Activated gamma-delta T cell treated with anti-CD3 and anti-CD28 coated beads, Interleukin-2, amount 50 U/mL, for 16 hours (primary cell): ENCODE measurements at places on chromosomes 11 and 22.

DNA sequence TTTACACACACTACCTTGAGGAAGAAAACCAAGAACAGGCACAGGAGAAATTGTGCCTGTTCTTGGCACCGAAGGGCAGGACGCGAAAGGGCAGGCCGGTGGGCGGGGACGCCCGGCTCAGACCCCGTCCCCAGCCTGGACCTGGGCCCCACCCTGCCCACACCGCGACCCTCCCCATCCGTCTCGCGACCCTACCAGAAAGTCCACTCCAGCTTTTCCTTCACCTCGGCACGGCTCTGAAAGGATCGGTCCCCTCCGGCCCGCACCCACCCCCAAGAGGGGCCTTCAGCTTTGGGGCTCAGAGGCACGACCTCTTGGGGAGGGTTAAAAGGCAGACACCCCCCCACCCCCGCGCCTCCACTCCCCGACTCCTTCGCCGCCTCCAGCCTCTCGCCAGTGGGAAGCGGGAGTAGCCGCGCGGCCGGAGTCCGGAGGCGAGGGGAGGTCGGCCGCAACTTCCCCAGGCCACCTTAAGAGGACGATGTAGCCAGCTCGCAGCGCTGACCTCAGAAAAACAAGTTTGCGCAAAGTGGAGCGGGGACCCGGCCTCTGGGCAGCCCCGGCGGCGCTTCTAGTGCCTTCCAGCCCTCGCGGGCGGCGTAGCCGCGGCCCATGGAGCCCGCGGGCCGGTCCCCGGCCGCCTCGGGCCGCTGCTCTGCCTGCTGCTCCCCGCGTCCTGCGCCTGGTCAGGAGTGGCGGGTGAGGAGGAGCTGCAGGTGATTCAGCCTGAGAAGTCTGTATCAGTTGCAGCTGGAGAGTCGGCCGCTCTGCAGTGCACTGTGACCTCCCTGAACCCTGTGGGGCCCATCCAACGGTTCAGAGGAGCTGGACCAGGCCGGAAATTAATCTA lies 4.4 kb downstream of the SEC14L6 start:
- no peak for DNase-seq

DNA sequence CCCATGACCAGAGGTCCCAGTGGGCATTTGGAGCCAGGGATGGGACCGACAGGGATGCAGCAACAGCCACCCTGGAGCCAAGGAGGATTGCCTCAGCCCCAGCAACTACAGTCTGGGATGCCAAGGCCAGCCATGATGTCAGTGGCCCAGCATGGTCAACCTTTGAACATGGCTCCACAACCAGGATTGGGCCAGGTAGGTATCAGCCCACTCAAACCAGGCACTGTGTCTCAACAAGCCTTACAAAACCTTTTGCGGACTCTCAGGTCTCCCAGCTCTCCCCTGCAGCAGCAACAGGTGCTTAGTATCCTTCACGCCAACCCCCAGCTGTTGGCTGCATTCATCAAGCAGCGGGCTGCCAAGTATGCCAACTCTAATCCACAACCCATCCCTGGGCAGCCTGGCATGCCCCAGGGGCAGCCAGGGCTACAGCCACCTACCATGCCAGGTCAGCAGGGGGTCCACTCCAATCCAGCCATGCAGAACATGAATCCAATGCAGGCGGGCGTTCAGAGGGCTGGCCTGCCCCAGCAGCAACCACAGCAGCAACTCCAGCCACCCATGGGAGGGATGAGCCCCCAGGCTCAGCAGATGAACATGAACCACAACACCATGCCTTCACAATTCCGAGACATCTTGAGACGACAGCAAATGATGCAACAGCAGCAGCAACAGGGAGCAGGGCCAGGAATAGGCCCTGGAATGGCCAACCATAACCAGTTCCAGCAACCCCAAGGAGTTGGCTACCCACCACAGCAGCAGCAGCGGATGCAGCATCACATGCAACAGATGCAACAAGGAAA lies 27.3 kb upstream of the L3MBTL2 start:
- no peak for DNase-seq

DNA sequence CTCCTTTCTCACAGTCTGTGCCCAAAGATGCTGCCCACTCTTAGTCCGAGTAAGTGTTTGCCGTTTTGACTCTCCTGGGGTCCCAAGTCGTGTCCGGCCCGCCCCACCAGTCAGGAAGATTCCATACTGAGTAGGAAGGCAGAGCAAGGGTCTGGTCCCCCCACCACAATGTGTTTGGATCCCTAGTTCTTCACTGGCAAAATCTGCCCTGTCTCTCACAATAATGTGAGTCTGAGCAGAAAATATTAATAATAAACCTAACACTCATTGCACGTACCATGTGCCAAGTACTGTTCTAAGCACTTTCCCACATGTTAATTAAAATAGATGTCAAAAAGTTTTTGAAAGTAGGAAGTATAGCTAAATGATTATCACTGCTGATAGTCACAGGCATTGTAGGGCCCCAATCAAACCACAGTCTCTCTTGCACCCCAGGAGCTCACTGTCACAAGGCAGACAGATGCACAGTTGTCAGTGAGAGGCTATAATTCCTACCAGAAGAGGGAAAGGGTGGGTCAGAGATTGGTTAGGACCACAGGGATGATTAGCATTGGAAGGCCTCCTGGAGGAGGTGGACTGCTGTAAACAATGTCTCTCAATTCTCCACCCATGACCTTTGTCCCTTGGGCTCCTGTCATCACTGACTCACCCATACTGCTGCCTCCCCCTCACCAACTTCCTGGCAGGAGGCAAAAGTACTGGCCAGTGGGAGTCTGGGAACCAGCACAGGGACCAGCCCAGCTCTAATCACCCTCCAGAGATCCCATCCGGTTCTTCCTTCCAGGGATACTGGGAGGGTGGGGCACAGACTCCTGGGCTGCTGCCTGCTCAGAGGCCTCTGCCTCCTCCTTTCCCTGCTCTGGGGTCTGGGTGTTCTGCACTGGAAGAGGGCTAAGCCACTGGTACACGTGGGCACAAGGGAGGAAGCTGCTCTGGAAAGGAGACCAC lies 1.0 kb upstream of the POLD4 start:
- no peak for DNase-seq

DNA sequence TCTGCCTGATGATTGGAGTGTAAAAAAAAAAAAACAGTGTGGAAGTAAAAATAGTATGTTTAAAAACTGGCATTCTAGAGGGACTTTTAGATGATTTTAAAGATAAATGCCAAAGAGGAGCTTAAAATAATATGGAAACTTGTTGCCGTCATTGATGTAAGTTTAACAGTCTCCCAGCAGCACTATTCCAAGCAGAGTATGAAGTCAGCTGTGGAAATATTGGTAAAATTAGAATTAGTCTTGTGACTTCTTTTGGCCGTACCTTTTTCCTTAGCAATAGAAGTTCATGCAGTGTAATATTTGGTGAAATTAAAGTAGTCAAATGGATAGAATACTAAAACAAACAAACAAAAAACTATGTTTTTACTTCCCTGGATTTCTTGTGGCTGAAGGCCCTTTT lies 134.9 kb downstream of the METTL15 start:
- no peak for DNase-seq

DNA sequence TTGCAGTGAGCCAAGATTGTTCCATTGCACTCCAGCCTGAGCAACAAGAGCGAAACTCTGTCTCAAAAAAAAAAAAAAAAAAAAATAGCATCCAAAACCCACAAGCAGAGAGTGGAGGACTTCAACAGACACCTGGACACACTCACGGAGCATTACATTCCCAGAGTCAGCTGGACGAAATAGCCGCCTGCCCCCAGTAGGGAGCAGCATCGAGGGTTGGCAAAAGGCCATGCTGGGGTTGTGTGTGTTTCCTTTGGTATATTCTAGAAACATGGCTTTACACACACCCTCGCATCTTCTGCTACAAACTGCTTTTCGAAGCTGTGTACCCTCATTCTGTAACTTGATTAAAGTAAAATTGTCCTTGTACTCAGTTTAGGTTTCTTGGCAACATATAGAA lies 5.3 kb downstream of the ADA2 start:
- no peak for DNase-seq

DNA sequence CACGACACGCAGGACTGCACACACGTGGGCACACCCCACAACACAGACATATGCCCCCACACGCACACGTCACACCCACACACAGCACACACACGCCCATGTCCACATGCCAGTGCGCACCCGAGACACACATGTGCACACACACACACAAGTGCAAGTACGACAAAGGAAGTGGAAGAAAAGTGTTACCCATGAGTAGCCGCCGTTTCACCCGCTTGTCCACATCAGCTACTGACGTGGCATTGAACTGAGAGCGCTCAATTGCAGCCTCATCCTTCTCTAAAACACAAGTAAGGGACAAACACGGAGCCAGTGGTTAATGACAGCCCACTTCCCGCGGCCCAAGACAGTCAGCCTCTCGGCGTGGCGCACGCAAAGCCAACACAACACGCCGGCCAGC lies 68.4 kb upstream of the TTLL12 start:
- DNase-seq: no peak

- DNase-seq: no peak
Observed at GRCh38 chr11:131957875-131958274, 587.5 kb downstream of the NTM start.

GRCh38 chr11:46890665-46891064 lies 27.7 kb downstream of the LRP4 start:
- no peak for DNase-seq

GRCh38 chr22:28448625-28449024 lies 231.0 kb downstream of the TTC28 start:
- DNase-seq: no peak

DNA sequence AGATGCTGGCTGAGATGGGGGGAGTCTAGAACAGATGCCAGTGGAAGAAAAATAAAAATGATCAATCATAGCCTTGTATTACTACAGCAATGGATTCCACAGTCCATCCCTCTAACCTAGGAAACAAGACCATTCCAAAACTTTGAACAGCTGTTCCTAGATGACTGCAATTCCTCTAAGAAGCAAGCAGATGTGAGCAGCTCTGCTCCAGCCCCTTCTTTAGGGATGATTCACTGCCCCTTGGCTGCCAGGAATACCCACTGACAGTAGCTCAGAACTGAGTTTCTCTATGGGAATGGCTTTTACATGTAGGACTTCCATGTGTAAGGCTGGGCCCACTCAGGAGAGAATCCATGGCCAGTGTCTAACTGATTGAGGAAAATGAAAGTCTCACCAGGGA lies 943.9 kb downstream of the OPCML start:
- DNase-seq: no peak

DNA sequence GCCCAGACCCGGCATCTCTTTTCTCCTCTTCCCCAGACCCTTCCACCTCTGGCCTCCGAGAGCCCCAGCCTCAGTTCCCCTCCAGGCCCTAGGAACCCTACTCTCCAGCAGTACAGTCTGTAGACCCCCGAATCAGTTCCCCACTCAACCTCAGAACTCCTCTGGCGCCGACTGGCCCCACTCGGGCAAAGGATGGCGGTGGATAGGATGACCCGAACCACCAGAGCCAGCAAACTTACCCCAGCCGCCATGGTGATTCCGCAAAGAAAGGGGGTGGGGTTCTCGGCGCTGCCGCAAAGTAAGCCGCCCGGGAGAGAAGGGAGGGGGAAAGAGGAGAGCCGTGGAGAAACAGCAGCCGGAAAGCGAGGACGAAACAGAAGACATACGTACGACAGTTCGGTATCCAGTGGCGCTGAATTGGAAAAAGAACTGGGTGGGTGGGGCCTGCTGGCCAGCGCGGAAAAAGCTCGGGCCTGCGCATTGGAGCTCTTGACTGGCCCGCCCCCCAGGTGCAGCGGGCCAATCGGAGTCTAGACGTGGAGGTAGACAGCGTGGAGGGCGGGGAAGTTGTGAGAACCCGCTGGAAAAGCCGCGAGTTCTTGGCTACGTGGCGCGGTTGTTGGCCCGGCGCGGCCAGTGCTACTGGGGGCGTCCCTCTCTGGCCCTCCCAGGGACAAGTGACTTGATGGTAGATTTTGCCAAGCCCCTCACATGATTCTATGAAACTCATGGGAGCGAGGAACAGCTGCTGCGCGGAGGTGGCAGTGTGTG lies at the start of gene EEF1G:
Gene EEF1G (minus strand): TSS at position 300 of the 771 bp plus-strand sequence. CDS start 49 bp downstream, at position 251.
- peak; percentile 97 for DNase-seq

GRCh38 chr11:32586576-32587190 lies 3.1 kb downstream of the EIF3M start:
- DNase-seq: no peak

DNA sequence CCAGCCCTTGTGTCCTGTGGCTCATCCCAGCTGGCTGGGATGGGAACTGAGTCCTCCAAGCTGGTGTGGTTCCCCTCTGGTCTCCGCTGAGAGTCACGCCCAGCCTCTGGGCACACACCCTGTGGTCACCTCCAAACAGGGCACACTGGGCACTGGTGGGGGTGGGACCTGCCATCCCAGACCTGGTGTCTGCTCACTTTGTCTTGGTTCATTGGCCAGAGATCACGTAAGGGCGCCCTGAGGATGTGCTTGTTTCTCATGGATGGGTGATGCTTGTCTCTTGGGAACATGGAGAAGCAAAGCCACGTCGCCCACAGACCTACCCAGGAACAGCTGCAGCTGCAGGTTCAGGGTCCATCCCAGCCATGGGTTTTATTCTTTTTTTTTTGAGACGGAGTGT lies 43.1 kb downstream of the LRP5 start:
- no peak for DNase-seq

- peak; percentile 99 for DNase-seq
Observed at GRCh38 chr11:57667736-57668433, at the start of gene ZDHHC5. Gene ZDHHC5, plus strand, starts transcription at chr11:57668114. Its CDS starts 4,977 bp downstream, at chr11:57673091.

GRCh38 chr11:123174196-123175183 lies 20.6 kb downstream of the CLMP start:
- no peak for DNase-seq

GRCh38 chr11:129917231-129917630 lies 21.9 kb upstream of the NFRKB start:
- DNase-seq: no peak

DNA sequence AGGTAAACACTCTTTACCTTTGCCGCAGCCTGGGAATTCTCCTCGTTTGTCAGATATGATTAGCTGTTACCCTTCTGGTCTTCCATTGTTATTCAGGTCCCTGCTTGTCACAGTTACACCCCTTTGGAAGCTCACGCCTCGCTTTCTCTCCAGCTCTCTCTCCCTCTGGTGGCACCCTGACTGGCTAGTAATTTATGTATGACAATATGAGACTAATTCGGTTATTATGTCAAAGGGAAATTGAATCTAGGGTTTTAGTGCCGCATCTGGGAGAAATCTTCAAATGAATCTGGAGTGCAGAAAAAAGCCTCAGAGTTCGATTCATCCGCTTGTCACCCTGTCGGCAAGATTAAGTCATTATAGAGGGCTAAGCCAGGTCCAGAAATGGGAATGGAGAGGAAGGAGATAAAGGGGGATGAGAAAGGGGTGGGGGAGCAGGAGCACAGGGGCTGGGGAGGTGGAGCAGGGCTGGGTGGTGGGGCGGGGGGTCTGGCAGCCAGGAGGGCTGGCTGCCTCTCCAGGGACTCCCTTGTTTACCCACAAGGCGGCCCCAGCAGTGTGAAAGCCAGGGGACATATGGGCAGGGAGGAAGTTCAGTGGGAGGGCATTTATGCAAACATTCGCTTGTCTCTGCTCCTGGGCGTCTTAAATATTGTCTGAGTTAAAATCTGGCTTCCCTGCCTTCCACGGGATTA lies 179.0 kb upstream of the NECTIN1 start:
- no peak for DNase-seq
